ENCODE measurements at places on chromosomes 1 and 21. TPM values are rescaled to one million over a fixed set of nuclear protein-coding genes. Genes with fewer than 3 reads are reported as not detected.

Gene FMO4
- 28.2 TPM for polyA plus RNA-seq

Gene VANGL2
- 39.3 TPM for polyA plus RNA-seq

Gene FLG2
- 0.40 TPM for polyA plus RNA-seq

Gene GBP6
- not detected for polyA plus RNA-seq

Gene ATAD3C
- 1.7 TPM for polyA plus RNA-seq

Data from left kidney (tissue), 8 donors.